ENCODE measurements at places on chromosomes 4 and X. TPM values are rescaled to one million over a fixed set of nuclear protein-coding genes. Genes with fewer than 3 reads are reported as not detected.

ZCCHC12 gene
- 0.07 TPM for total RNA-seq

DNA sequence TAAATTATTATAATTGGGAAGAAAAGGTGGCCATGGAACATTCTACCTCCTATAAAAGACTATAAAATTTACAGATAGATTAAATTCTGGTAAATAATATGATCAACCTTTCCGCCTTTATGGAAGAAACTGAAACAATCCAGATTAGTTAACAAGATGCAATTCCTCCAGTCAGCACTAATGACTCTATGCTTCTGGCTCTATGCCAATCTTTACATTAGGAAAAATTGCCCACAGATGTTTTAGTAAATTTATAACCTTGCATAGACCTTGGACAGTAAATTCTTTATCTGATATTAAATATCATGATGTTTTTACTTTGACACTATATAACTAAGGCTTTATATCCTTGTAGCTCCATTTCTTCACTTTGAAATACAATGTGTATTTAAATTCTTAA is 2302.5 kb downstream of the ARAP2 start:
- no peak for DNase-seq

DNA sequence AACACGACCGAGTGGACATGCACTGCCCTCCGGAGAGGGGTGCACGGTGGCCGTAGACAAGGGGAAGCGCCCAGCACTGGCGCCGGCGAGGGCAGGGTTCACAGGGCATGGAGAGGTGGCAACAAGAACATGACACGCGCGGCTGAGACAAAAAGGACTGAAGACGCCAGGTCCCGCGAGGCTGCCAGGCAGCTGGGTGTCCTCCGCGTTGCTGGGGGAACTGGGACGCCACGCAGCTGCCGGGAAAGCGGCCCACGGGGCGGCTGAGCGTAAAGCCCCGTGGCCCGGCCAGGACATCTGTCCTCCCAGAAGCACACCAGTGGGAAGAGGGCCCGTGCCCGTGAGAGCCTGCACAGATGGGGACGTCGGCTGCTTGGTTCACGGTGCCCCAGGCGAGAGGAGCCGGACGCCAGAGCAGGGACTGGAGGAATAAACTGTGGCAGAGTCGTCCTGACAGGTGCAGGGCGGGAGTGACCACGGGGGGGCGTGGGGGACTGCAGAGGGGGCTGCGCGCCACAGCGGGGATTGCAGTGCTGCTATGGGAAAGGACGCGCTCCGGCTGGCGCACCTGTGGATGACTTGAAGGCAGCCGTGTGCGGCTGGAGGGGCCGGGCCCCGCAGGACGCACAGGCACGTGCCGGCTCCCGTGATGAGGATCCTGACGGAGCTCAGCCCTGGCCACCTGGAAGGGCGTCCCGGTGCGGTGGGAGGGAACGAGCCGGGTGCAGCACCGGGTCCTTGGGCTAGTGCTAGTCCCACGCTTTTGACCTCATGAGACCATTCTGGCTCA is 32.1 kb upstream of the GTPBP6 start:
- DNase-seq, result no peak

STAP1 gene
- not detected for total RNA-seq

CT45A10 gene
- total RNA-seq, result not detected

DNA sequence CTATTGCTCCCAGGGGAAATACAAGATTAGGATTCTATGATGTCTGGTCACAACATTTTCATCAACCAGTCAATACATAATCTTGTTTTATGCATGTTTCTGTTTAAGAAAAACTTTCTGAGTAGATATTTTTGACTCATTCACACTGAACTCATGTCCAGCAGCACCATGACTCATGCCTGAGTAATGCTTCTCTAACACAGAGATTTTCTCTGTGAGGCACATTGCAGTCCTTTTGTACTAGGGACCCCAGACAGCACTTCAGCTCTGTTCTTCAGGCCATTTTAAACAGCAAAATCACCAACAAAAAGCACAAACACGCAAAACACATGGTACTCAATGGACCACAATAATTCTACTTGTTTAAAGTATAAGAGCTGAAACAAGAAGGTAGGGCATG is 83.6 kb downstream of the MXRA5 start:
- peak; percentile 15 for DNase-seq

- DNase-seq, result no peak
Measured at GRCh38 chr4:7007944-7008343, 35.2 kb upstream of the TADA2B start.

- DNase-seq, result no peak
Measured at GRCh38 chrX:47202877-47203276, 9.2 kb downstream of the UBA1 start.

DNA sequence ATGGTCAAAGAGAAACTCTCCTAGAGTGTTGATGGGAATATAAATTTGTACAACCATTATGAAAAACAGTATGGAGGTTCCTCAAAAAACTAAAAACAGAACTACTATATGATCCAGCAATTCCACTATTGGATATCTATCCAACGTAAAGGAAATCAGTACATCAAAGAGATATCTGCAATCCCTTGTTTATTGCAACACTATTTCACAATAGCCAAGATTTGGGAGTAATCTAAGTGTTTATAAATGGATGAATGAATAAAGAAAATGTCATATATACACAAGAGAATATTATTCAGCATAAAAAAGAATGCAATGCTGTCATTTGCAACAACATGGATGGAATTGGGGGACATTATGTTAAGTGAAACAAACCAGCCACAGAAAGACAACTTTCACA is 1118.1 kb upstream of the PRKX start:
- no peak for DNase-seq

DNA sequence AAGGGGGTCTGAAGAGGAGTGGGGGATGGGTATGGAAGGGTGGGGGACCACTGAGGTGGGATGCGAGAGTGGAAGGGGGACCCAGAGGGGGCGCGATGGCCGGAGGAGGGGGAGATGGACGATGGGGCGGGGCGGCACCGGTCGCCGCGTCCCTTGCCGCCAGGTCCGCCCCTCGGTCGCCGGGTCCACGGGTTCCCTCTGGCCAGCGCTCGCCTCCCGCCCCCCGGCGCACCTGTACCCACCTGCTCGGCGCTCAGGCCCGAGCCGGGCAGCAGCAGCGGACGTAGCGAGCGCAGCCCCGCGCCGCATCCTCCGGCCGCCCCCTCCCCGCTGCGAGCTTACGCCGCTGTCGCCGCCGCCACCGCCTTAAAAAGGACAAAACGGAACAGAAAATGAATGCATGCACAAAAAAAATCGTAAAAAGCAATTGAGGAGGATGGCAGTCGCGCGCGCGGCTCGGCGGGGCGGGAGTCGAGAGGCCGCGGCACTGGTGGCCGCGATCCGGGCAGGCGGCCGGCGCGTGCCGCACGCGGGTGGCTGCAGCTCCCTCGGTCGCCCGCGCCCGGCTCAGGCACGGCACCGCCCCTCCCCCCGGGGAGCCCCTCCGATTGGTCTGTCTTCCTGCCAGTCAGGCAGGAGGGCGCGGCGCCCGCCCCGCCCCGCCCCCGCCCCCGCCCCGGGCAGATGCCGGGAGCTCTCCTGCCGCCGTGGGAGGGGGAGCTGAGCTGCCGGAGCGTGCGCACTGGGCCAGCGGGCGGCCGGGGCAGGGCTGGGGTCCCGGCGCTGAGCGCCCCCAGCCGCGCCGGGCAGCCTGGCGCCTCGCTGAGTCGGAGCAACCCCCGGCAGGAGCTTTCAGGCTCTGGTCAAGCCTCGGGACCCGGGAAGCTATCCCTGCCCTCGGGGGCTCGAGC is at the start of gene JAKMIP1:
TSS of gene JAKMIP1 (minus strand) at position 539 of the 911 bp plus-strand sequence. CDS start 87,699 bp downstream, outside the sequence.
- DNase-seq, result no peak

COX7B2 gene
- not detected for total RNA-seq

DNA sequence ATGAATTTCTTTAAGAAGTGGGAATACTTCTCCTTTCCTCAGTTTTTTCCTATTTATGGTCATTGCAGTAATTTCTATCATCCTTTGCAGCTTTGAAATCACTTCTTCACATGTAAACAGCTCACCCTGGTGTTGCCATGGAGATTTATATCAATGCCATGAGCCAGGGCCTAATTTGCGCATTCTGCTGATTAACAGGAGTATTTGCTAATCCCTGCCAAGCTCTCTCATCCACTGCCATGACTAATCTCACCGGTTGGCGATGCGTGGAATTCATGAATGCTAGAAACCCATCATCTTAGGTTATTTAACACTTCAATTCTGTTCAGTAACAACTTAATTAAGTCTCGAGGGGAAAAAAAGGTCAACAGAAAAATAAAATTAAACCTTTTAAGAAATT is 11.8 kb upstream of the FGF13 start:
- no peak for DNase-seq

- no peak for DNase-seq
Measured at GRCh38 chr4:70713453-70714078, 8.2 kb upstream of the RUFY3 start.

DNA sequence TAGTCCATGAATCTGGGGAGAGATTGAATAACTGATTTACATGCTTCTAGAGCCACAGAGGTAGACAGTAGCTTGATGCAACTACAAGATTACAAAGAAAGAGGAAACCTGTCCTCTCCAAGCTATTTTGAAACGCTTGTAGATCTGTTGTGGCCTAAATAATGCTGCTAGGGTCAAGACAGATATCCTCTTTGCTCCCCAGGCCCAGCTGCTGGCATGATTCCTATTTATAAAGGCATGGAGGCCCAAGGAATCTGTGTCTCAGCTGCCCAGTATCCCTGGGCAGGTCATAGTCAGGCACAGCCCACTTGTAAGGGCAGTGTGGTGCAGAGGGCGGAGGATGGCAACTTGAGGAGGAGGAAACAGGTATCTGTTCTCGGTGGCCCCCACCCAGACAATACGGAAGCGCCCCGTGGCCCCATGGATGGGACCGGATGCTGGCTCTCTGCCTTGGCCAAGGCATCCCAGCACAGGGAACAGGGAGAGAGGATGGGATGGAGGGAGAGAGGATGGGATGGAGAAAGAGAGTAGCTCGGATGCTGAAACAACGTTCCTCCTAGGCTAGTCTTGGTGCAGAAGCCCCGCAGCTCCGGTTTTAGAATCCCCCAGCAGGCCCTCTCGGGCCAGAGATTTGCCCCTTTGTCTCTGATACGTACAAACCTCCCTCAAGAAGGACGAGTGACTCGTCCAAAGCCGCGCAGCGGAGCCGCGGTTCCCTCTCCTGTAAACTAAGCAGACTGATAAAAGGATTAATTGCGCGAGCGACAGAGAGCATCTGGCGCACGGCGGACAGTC is 767 bp upstream of the SMIM20 start:
- DNase-seq, result no peak

- no peak for DNase-seq
Measured at GRCh38 chr4:80308466-80308822, 27.1 kb upstream of the CFAP299 start.

GRCh38 chr4:165207016-165207430 is 338 bp upstream of the KLHL2 start:
- no peak for DNase-seq

FGFBP1 gene
- not detected for total RNA-seq

MAOA gene
- 120 TPM for total RNA-seq

L1CAM gene
- 0.11 TPM for total RNA-seq

DNA sequence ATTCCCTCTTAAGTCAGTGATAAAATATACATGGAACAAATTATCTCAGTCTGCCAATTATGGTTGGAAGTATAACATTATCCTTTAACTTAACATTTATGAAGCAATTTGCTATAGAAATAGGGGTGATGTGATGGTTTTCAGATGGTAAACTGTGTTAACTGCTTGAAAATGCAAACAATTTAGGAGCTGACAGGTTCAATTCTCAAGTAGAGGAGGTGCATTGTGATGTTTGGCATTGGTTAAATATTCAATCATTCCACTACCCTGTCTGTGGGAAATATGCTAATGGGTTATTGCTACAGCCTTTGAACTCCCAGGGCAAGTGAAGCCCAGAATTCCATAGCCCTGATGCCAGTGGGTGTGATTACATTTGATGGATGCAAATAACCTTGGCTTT is 243.4 kb upstream of the GK2 start:
- no peak for DNase-seq

ARMCX2 gene
- total RNA-seq, result 44.7 TPM

DNA sequence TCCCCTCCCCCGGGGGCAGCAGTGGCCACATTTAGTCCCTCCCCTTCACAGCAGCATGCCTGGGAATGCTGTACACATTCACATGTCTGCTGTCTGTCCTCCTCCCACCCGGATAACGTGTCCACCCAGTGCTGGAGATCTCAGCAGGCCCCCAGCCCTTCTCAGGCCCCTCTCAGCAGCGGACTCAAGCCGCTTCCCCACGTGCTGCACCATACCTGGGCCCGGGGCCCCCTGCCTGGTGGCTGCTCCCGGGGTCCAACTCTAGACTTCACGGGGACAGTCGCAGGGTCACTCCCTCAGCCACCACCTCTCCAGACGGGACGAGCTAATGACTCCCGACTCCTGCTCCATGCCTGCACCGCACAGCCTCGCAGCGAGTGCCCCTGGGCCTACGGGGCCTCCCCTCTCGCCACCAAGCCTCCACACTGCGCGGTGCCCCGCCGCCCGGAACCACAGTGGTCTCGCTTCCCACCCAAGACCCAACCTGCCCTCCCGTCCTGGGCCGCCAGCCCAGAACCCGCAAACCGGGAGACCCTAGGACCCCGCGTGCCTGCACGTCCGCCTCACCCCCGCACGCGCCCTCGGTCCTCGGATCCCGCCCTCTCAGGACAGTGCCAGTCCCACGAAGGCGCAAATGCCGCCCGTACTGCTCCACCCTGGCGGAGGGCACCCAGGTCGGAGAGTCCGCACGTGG is 1.3 kb upstream of the PCGF3 start:
- DNase-seq, result no peak

MAGEA1 gene
- total RNA-seq, result 0.07 TPM

ARMCX1 gene
- 42.7 TPM for total RNA-seq

HTN1 gene
- total RNA-seq, result not detected

- DNase-seq, result no peak
Measured at GRCh38 chrX:19879181-19879580, 8.2 kb downstream of the SH3KBP1 start.

- DNase-seq, result no peak
Measured at GRCh38 chr4:13977746-13978145, 350.2 kb upstream of the BOD1L1 start.

SPATA4 gene
- not detected for total RNA-seq

TRIM60 gene
- total RNA-seq, result not detected

DNA sequence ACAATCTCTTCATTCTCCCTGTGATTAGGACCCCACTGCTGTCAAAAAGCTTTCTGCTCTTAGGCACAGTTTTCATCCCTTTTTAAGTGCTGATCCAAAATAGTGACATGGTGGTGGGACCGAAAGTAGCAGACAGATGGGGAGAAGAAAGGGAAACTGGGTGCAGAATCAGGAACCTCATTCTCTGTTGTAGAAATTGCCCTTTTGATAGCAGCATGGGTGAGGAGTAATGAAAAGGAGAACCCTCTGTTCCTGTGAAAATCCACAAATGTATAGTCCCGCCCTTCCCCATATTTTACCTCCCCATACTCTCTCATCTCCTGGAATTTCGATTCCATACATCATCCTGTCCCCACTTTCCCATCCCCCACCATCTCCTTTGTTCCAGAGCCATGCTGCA is 126.5 kb downstream of the STIM2 start:
- no peak for DNase-seq

PDE6B gene
- total RNA-seq, result 3.9 TPM

- no peak for DNase-seq
Measured at GRCh38 chr4:182738283-182739047, 178.7 kb downstream of the DCTD start.

GRCh38 chr4:148364525-148364924 is 77.7 kb downstream of the NR3C2 start:
- DNase-seq, result no peak

- no peak for DNase-seq
Measured at GRCh38 chr4:7200801-7201200, 8.5 kb downstream of the SORCS2 start.

AWAT2 gene
- total RNA-seq, result 0.07 TPM

- DNase-seq, result no peak
Measured at GRCh38 chrX:151359341-151359740, 37.7 kb upstream of the VMA21 start.

Data from pulmonary artery endothelial cell (primary cell).